GM12891 (cell line): ENCODE measurements at places on chromosomes 16 and 17.

DNA sequence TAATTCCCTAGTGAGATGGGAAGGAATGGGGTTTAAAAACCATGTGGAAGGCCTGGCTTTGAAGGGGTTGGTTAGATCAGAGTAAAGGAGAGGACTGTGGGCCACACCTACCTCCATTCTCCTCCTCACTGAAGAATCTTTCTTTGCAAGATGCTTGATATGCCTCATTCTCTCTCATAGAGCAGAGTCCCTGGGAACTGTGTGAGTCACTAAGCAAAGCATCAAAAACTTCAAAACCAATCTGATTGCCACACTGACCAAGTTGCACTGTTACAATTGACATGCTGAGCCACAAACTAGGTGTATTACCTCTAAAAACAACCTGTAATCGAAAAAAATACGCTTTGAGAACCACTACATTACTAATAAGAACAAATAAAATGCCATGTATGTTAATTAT is 2.0 kb downstream of the TUBD1 start:
- DNase-seq, result no peak

DNA sequence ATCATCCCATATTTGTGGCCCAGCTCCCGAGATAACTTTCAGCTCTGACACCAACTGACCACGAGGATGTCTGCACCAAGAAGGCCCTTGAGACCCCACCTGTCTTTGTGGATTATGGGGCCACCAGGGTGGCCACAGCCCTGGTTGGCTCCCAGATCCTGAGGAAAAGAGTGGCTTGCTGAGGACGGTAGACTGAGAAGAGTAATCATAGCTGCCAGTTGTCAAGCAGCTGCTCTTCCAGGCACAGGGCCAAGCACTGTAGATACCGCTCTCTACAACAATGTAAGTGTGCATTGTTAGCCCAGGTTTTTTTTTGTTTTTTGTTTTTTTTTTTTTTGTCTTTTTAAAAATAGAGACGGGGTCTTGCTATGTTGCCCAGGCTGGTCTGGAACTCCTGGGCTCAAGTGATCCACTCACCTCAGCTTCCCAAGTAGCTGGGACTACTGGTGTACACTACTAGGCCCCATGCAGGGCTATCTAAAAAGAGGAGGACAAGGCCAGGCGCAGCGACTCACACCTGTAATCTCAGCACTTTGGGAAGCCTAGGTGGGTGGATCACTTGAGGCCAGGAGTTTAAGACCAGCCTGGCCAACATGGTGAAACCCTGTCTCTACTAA is 9.6 kb downstream of the ZNF205 start:
- no peak for DNase-seq

GRCh38 chr17:82392209-82392920 is 20.8 kb downstream of the UTS2R start:
- no peak for DNase-seq

GRCh38 chr17:49964769-49965523 is 4.0 kb upstream of the DLX4 start:
- DNase-seq, result no peak

DNA sequence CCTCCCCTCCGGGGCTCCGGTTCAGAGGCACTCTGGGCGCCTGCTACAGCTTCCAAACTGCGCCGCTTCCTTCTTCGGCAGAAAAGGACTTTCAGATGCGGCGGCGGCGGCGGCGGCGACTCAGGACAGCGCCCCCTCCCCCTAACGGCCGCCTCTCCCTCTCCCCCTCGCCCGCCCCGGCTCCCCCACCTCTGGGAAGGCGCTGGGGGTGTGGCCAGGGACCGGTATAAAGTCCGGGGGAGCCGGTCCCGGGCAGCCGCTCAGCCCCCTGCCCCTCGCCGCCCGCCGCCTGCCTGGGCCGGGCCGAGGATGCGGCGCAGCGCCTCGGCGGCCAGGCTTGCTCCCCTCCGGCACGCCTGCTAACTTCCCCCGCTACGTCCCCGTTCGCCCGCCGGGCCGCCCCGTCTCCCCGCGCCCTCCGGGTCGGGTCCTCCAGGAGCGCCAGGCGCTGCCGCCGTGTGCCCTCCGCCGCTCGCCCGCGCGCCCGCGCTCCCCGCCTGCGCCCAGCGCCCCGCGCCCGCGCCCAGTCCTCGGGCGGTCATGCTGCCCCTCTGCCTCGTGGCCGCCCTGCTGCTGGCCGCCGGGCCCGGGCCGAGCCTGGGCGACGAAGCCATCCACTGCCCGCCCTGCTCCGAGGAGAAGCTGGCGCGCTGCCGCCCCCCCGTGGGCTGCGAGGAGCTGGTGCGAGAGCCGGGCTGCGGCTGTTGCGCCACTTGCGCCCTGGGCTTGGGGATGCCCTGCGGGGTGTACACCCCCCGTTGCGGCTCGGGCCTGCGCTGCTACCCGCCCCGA is at the start of gene IGFBP4:
IGFBP4 (plus strand) TSS at position 255 of the 792 bp plus-strand sequence; CDS start at position 541, 286 bp downstream.
- peak; percentile 67 for DNase-seq

- DNase-seq, result no peak
These were observed 19.8 kb downstream of the TMEM94 start for GRCh38 chr17:75476271-75476671.

DNA sequence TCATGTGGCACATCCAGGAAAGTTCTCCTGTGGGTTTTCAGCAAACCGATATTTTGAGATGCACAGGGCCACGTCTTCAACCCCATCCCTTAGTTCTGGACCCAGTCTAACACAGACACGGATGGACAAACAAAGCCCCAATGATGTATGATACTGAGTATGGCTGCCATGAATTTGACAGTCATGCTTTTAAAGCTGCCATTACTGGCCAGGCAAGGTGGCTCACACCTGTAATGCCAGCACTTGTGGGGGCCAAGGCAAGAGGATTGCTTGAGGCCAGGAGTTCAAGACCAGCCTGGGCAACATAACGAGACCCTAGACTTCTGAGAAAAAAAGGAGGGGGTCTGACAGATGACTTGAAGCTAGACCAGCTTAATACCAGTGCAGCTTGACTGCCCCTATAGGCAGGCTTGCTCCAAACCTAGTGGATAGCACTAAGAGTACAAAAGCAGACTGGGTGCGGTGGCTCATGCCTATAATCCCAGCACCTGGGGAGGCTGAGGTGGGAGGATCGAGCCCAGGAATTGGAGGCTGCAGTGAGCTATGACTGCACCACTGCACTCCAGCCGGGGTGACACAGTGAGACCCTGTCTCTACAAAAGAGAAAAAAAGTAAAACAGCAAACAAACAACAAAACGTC is 10.8 kb upstream of the ZNF629 start:
- DNase-seq, result no peak

DNA sequence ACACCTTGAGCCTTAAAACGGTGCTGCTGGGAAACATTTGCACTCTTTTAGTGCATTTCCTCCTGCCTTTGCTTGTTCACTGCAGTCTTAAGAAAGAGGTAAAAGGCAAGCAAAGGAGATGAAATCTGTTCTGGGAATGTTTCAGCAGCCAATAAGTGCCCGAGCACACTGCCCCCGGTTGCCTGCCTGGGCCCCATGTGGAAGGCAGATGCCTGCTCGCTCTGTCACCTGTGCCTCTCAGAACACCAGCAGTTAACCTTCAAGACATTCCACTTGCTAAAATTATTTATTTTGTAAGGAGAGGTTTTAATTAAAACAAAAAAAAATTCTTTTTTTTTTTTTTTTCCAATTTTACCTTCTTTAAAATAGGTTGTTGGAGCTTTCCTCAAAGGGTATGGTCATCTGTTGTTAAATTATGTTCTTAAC is 4.4 kb downstream of the SOX9 start:
- DNase-seq, result no peak

GRCh38 chr16:10745841-10746240 is 2.2 kb downstream of the NUBP1 start:
- DNase-seq, result no peak

- no peak for DNase-seq
These were observed 19.2 kb downstream of the RAI1 start for GRCh38 chr17:17700251-17700969.

DNA sequence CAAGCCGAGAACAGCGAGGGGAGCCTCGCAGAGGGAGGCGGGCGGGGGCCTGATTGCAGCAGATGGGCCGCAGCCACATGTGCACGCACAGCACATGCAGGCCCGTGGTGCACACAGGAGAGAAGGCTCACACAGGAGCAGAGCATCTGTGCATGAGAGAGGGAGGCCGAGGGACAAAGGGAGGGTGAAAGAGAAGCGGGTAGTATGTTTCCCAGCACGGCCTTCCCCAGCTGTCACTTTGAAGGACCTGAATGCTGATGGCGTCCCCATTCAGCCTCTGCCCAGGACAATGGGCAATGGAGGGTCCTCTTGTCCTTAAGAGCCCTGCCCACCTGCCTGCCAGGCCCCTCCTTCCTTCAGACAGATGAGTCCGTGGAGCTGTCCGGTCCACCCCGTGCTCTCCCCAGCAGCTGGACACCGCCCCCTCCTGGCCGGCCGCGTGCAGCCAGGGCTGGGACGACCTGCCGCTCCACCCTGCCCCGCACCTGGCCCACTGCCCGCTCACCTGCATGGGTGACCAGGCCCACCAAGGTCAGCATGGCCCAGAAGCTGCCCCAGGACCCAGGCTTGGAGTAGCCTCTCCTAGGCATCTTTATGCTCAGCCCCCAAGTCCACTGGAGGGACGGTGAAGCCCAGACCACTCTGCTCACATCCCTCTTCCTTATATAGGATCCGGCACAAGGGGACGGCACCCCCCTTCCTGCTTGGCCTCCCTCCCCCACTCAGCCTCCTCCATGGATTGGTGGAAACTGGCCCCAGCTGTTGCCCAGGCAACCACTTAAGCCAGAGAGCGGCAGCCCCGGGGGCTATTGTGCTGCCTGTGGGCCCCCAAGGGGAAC is at the start of gene BTBD17:
BTBD17 (minus strand) TSS at position 639 of the 839 bp plus-strand sequence; CDS start at position 590, 49 bp downstream.
- DNase-seq, result no peak

GRCh38 chr17:75632863-75633485 is at the start of gene SMIM5:
TSS of gene SMIM5 (plus strand) at chr17:75633434. CDS start at chr17:75640202, 6,768 bp downstream.
- DNase-seq, result peak; percentile 99

DNA sequence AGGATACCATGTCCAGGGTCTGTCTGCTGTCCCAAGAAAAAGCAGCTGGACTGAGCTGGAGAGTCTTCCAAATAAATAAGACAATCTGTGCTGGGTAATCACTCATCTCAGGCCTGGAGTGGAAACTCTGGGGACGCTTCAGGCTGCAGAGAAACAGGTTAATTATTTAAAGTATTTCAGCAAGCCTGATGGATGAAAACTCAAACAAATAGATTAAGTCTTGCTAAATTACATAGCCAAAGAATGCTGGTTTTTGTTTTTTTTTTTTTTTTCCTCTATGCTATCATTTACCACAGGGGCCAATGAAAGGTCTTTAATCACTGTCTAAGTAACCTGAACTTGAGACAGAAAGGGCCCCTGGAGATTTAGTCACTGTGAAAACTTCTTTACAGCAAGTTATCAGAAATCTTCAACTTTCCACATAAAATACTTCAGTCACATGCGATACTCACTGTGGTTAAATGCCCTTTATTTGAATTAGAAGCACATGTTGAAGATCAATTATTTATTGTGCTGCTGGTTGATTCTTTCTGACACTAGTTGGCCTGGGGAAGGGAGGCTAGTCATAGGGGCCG is 31.0 kb upstream of the KCNJ2 start:
- DNase-seq, result no peak

- no peak for DNase-seq
These were observed 163.5 kb downstream of the SDK2 start for GRCh38 chr17:73480740-73481139.

DNA sequence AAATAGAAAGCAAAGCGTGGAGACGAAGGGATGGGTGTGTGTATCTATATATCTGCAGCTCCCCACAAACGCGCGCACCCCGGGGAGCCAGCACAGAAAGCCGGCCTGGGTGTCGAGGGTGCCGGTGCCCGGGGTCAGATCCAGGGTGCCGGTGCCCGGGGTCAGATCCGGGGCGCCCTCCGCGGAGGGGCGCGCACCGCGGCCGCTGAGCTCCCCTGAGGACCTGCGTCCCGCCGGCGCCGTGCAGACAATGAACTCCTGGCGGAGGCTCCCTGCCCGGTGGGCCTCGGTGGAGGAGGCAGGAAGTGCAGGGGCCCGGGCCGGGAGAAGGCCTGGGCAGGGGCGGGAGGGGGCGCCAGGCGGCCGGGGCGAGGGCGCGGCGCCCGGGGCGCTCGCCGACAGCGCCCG is 1.1 kb downstream of the ZNF423 start:
- DNase-seq, result no peak

- no peak for DNase-seq
These were observed 1.4 kb downstream of the DDX42 start for GRCh38 chr17:63775420-63775819.

DNA sequence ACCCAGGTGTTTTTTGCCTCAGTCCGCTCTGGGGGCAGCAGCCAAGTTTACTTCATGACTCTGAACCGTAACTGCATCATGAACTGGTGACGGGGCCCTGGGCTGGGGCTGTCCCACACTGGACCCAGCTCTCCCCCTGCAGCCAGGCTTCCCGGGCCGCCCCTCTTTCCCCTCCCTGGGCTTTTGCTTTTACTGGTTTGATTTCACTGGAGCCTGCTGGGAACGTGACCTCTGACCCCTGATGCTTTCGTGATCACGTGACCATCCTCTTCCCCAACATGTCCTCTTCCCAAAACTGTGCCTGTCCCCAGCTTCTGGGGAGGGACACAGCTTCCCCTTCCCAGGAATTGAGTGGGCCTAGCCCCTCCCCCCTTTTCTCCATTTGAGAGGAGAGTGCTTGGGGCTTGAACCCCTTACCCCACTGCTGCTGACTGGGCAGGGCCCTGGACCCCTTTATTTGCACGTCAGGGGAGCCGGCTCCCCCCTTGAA is 2.1 kb upstream of the C17orf107 start:
- no peak for DNase-seq

DNA sequence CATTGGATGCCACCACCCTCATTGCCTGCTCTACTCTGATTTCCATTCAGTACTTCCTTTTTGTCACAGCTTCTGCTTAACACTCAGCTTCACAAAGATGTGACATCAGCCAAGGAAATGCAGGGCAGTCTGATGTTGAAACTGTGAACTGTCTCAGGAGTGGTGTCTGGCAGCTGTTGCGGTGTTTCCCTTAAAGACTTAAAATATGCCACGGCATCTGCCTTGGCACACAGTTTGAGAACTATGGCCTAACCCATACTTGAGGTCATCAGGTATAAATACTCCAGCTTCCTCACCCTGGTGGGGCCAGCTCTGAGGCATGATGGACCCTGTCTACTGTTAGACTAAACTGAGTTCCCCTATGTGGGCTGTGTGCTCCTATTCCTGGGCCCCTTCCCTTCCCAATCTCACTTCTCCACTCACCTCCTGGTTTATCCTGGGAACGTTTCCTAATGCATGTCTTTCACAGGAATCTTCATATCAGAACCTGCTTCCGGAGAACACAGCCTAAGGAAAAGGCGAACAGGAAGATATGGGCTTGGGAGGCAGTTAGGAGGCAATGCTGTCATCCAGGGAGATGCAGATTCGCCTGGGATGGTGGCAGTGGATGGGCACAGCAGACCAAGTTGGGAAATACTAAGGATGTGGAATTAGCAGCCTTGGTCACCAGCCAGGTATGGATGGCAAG is 96.5 kb downstream of the WSCD1 start:
- DNase-seq, result no peak
